Smooth muscle cell of the umbilical artery (primary cell): ENCODE measurements at places on chromosomes 1 and 21. TPM values are rescaled to one million over a fixed set of nuclear protein-coding genes. Genes with fewer than 3 reads are reported as not detected.

UQCRHL gene
- 1.0 and 2.1 TPM in 2 replicates for total RNA-seq

KIAA1614 gene
- total RNA-seq, result 2.1 and 3.0 TPM in 2 replicates

PLXNA2 gene
- total RNA-seq, result 3.3 TPM in 2 replicates

NEGR1 gene
- 14.0 and 22.6 TPM in 2 replicates for total RNA-seq

COL11A1 gene
- 346 and 376 TPM in 2 replicates for total RNA-seq

OR2T6 gene
- total RNA-seq, result not detected in 2 replicates

OR2G6 gene
- total RNA-seq, result not detected in 2 replicates

MX2 gene
- total RNA-seq, result 4.8 and 5.3 TPM in 2 replicates

HRNR gene
- total RNA-seq, result not detected in 2 replicates

CYP4A11 gene
- not detected in 2 replicates for total RNA-seq

S100A3 gene
- total RNA-seq, result 0.59 and 1.4 TPM in 2 replicates
